ENCODE measurements at places on chromosomes 7 and 10. TPM values are rescaled to one million over a fixed set of nuclear protein-coding genes. Genes with fewer than 3 reads are reported as not detected.

- no peaks in the 10 kb centered on the region for H3K4me1 ChIP-seq
- peaks cover 20% of the 10 kb centered on the region for H3K27me3 ChIP-seq
- no peak overlapping the region for H3K4me3 ChIP-seq
- H3K27ac ChIP-seq, result no peak overlapping the region
- DNase-seq, result no peak
- no peaks in the 10 kb centered on the region for H3K36me3 ChIP-seq
Observed at GRCh38 chr10:123908379-123908778, 16.8 kb upstream of the CPXM2 start.

DNA sequence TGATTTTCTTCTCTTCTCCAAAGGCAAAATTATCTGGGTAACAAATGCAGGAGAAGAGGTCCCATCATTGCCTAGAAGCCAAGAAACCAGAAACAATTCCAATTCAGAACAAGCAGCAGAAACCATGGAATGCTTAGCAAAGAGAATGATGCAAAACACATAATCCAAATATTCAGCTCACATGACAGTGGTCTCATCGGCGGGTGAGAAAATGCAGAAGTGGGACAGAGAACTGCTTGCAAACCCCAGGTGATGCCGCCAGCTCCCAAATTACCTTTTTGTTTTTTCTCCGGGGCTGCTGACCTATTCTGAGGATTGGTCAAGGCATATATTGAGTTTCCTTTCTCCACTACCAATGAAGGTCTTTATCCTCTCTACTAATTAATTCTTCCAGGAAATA is 99.7 kb downstream of the ZNF22 start:
- H3K36me3 ChIP-seq, result no peaks in the 10 kb centered on the region
- DNase-seq, result no peak
- H3K4me3 ChIP-seq, result no peak overlapping the region
- H3K27ac ChIP-seq, result no peak overlapping the region
- peaks cover 23% of the 10 kb centered on the region for H3K27me3 ChIP-seq

DNA sequence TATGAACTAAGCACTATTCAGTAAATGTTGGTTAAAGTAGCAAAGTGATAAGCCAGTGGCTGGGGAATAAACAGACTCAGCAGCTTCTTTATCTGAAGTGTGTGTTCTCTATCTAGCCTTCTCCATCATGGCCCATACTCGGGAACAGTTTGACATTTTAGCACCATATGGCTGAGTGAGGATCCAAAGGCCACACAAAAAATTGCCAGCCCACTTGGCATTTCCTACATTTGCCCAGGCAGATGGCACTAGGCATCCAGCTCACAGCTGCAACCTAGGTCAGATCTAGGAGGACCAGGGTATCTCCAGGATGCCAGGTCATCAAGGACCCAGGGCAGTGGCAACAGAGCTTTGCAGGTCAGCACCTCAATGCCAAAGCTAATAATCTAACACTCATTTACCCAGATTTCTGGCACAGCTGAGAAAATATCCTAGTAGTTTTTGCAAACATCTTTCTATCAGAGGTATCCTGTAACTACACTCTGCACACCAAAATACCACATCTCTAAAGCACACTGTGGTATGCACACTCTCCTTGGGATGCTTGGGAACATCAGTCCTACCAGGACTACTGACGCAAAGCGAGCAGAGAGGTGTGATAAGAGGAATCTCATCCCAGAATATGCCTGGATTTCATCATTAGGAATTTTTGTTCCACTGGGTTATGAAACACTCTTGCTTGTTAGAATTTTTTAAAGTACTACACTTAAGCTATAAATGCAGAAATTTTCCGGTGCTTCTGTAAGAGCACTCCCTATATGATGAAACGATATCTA is 61.7 kb downstream of the DOCK4 start:
- no peak overlapping the region for H3K27ac ChIP-seq
- H3K4me3 ChIP-seq, result no peak overlapping the region
- no peaks in the 10 kb centered on the region for H3K36me3 ChIP-seq

GRCh38 chr7:29328811-29329210 is 134.2 kb downstream of the CHN2 start:
- peaks cover 10% of the 10 kb centered on the region for H3K4me1 ChIP-seq
- H3K4me3 ChIP-seq, result no peak overlapping the region
- H3K27ac ChIP-seq, result no peak overlapping the region
- H3K36me3 ChIP-seq, result no peaks in the 10 kb centered on the region

DNA sequence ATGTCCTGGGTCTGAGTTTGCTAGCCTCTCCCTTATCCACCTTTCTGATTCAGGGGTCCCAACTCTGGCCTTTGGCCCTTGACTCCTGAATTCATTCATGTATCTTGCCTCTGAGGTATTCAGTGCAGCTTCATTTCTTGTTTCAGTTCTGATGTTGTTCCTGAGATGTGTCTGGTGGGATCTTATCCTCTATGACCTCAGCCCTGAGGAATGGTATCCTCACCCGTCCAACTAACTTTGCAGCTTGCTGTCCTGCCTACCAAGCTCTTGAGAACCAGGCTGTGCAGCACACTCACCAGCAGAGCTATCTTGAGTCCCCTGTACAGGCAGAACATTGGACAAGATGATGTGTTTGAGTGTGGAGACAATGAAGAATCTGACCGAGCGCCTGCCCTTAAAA is 13.8 kb downstream of the SUFU start:
- no peaks in the 10 kb centered on the region for H3K27me3 ChIP-seq
- no peak overlapping the region for H3K4me3 ChIP-seq
- H3K4me1 ChIP-seq, result peaks cover 9% of the 10 kb centered on the region
- no peak overlapping the region for H3K27ac ChIP-seq

- peaks cover 59% of the 10 kb centered on the region for H3K36me3 ChIP-seq
- peaks cover 8% of the 10 kb centered on the region for H3K4me1 ChIP-seq
- no peak overlapping the region for H3K4me3 ChIP-seq
- no peaks in the 10 kb centered on the region for H3K27me3 ChIP-seq
- H3K27ac ChIP-seq, result no peak overlapping the region
Observed at GRCh38 chr7:152177681-152178404, 152.4 kb downstream of the GALNT11 start.

- no peaks in the 10 kb centered on the region for H3K4me1 ChIP-seq
- no peaks in the 10 kb centered on the region for H3K36me3 ChIP-seq
- no peak overlapping the region for H3K4me3 ChIP-seq
Observed at GRCh38 chr7:116542618-116543017, 17.8 kb downstream of the CAV1 start.

DNA sequence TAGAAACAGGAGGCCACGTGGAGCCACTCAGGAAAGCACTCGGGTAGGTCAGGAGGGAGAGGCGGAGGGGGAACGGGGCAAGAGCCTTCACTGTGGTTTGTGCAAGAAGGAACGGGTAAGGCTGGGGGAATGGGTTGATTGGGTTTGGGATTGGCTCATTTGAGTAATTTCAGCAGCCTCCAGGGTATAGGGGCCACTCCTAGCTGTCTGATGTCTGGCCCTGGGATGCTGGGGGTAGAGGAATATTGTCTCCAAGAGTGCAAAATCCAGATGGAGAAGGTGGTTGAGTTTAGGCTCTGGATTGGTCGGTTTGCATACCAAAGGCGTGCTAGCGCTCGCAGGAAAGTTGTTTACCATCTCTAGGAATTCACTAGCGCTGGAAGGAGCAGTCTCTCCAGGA is 47.2 kb downstream of the MYL10 start:
- H3K27ac ChIP-seq, result no peak overlapping the region
- H3K27me3 ChIP-seq, result peaks cover 5% of the 10 kb centered on the region
- H3K4me3 ChIP-seq, result no peak overlapping the region
- no peaks in the 10 kb centered on the region for H3K36me3 ChIP-seq
- no peak for DNase-seq

- H3K4me3 ChIP-seq, result no peak overlapping the region
- H3K4me1 ChIP-seq, result no peaks in the 10 kb centered on the region
- no peaks in the 10 kb centered on the region for H3K36me3 ChIP-seq
- no peak overlapping the region for H3K27ac ChIP-seq
Observed at GRCh38 chr7:86790383-86790782, 146.7 kb downstream of the GRM3 start.

DNA sequence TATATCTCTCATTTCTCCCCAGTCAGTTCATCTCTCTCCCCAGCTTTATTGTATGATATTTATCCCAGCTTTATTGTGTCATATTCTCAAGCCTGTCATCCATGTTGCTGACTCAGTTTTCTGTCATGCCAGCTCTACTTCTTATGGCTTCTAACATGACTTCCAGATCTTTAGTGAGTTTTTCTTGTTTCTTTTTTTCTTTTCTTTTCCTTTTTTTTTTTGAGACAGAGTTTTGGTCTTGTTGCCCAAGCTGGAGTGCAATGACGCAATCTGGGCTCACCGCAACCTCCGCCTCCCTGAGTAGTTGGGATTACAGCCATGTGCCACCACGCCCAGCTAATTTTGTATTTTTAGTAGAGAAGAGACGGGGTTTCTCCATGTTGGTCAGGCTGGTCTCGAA is 28.7 kb upstream of the CALU start:
- no peaks in the 10 kb centered on the region for H3K36me3 ChIP-seq
- no peak overlapping the region for H3K4me3 ChIP-seq
- H3K27me3 ChIP-seq, result peaks cover 5% of the 10 kb centered on the region
- DNase-seq, result no peak
- H3K4me1 ChIP-seq, result no peaks in the 10 kb centered on the region

- H3K27ac ChIP-seq, result no peak overlapping the region
- H3K4me3 ChIP-seq, result no peak overlapping the region
- no peaks in the 10 kb centered on the region for H3K36me3 ChIP-seq
- DNase-seq, result no peak
Observed at GRCh38 chr10:94308866-94309265, 53.9 kb downstream of the NOC3L start.

ACSL5 gene
- 32.9 TPM for total RNA-seq

PAPOLB gene
- not detected for total RNA-seq

RBAK gene
- 9.1 TPM for total RNA-seq

MXI1 gene
- total RNA-seq, result 33.1 TPM

LIPN gene
- not detected for total RNA-seq

CYP2C8 gene
- not detected for total RNA-seq

PTN gene
- total RNA-seq, result not detected

Data from activated CD4-positive, alpha-beta memory T cell treated with anti-CD3 and anti-CD28 coated beads for 36 hours (primary cell).